NCI-H1417 (cell line): ENCODE measurements at places on chromosomes 2 and 18.

- peak; percentile 71 for DNase-seq
Observed at GRCh38 chr2:221969087-221969829, 329.5 kb downstream of the PAX3 start.

DNA sequence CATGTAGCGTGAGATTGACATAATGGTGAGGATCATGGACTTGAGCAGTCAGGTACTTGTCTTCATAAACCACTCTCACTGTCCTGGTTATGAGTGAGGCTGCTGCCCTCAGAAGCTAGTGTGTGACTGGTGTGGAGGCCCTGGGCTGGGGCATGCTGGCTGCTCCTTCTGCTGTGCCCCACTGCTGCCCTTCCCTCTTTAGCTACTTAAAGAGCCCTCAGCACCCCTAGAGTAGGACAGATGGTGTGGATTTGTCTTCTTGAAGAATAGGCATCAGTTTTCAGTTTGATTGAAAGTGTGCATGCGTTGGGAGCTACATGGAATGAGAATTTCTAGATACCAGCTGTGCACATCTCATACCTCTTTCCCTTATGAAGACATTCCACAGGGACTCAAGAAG, 15.4 kb downstream of the CPLX4 start:
- no peak for DNase-seq

- no peak for DNase-seq
Observed at GRCh38 chr2:157940024-157940423, 63.9 kb upstream of the ACVR1 start.

DNA sequence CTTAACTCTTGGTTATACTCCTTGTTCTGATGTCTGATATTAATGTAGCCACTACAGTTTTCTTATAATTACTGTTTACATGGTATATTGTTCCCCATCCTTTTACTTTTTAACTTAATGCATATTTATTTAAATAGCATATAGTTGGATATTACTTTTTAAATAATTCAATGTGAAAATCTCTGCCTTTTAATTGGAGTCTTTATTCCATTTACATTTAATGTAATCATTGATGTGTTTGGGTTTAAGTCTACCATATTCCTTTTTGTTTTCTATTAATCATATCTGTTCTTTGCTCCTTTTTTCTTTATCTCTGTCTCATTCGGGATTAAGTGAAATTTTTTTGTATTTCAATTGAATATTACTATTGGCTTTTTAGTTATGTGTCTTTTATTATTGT, 109.1 kb downstream of the MTX2 start:
- DNase-seq: no peak

GRCh38 chr2:160918258-160918657, 242.0 kb upstream of the TANK start:
- DNase-seq: no peak

DNA sequence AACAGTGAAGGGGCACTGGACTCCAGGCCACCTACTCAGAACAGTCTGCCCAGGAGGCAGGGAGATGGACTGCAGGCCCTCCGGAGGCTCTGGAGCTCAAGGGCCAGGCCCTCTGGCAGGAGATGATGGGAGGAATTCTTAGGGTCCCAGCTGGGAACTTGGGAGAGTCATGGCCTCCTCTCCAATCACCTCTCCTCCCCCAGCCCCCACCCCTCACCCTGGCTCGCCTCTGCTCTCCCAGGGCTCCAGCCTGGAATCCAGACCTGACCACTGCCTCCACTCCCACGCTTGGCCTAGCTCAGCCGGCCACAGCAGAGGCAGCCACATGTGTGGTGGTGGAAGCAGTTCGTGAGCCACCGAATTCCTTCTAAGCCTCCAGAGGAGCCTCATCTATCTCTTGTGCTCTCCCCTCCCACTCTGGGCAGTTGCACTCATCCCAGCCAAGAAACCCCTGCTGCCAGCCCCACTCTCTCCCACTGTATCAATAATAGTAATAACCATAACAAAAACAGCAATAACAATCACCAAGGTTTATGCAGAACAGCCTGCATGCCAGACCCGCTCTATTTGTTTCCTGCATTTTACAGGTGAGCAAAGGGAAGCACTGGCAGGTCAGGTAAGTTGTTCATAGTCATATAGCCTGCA, 67.4 kb downstream of the TNS1 start:
- no peak for DNase-seq

- DNase-seq: no peak
Observed at GRCh38 chr2:237278568-237278967, 135.4 kb downstream of the COL6A3 start.

DNA sequence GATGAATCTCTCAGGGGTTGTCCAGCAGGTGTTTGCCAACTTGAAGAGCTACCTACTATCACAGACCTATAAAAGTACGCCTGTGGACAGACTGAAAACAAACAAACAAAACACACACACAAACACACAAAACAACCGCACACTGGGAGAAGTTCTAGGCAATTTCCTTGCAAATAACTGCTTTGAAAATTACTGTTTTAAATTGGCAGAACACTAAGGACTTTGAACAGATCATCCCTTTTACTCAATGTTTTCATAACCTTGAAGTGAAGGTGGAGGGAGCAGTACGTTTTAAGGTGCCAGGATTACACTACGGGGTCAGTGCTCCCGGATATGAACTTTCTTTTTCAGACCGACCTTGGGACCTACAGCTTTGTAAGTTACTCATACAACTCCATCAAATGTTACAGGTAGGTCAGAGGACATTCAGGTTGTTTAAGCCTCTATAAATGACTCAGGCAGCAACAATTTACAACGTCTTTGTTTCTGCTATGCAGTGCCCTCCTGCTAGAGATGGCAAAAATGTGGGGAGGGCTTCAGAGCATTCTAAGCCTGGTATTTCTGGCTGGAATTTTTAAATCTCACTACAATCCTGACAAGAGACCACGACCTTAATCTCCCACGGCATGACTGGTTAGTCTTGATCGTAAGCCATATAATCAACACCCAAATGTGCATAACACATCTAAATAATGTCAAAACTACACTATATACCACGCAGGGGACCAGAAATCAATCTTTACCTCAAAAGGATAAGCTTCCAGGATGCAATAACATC, 1.4 kb upstream of the SLC20A1 start:
- DNase-seq: no peak

DNA sequence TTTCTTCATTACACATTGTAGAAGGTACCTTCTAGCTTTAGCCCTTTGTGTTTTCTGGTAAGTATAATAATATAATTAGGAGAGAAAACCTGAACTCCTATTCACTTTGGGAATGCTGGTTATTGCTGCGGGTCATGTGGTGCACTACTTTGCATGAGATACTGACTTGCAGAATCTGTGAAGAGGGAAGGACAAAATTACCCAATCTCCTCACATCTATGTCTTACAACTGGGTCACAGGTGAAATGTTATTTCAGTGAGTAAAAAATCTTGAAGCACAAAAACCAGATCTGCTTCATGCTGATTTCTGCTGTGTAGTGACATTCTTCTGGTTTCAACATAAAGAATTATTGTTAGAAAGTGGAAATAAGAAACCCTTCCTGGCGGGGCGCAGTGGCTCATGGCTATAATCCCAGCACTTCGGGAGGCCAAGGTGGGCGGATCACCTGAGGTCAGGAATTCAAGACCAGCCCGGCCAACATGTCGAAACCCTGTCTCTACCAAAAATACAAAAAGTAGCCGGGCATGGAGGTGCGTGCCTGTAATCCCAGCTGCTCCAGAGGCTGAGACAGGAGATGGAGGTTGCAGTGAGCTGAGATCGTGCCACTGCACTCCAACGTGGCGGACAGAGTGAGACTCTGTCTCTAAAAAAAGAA, 211.0 kb upstream of the REG3G start:
- DNase-seq: no peak

DNA sequence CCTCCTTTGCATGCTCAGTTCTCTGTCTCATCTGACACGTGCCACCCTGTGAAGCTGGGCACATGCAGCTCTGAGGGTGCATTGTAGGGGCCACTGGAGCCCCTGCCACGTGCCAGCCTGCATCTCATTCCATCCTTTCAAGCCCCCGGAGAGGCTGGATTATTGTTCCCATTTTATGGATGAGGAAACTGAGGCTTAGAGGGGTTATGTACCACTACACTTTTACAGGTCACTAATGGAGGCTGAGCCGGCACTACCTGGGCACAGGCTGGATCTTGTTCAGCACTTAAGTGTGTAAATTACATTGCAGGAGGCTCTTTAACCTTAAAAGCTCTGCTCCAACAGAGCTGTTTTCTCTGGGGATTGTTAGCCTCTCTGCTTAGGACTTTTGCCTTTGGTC, 47.5 kb downstream of the KCNIP3 start:
- no peak for DNase-seq

DNA sequence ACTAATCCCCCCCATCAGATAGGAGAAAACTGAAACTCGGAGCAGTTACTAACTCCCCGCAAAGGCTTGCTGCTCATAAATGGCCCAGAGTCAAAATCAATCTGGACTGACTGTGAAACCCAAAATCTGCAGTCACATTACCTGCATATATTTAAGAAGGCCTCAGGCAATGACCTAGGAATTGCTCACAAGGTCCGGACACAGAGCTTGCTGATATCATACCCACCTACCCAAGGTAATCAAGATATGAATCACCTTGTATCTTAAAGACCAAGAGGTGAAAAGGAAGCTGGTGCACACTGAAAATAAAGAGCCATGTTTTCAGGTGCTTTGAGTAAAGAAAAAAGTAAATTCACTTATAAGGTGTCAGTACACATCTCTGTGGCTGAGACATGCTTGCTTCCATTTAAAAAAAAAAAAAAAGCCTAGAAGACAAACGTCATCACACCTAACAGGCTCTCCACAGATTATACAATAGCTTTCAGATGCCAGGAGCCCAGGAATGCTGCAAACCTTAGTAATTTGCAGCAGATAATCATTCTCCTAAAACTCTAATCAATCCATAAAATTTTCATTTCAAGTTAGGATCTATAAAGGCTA, 195.4 kb downstream of the ZEB2 start:
- DNase-seq: no peak

DNA sequence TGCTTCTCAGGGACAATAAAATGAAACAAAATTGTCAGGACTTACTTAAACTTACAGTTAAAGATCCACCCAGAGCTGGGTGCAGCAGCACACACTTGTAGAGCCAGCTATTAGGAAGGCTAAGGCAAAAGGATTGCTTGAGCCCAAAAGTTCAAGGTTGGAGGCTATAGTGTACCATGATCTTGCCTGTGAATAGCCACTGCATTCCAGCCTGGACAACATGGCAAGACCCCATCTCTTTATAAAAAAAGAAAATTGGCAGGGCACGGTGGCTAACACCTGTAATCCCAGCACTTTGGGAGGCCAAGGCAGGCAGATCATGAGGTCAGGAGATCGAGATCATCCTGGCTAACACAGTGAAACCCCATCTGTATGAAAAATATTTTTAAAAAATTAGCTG, 34.6 kb downstream of the ACVR1 start:
- no peak for DNase-seq
